ENCODE measurements at places on chromosomes 2 and 18.

- peak; percentile 55 for DNase-seq
Measured at GRCh38 chr2:84924173-84925106, 19.0 kb downstream of the TMSB10 start.

- no peak for DNase-seq
Measured at GRCh38 chr18:49368876-49369440, 91.5 kb downstream of the DYM start.

DNA sequence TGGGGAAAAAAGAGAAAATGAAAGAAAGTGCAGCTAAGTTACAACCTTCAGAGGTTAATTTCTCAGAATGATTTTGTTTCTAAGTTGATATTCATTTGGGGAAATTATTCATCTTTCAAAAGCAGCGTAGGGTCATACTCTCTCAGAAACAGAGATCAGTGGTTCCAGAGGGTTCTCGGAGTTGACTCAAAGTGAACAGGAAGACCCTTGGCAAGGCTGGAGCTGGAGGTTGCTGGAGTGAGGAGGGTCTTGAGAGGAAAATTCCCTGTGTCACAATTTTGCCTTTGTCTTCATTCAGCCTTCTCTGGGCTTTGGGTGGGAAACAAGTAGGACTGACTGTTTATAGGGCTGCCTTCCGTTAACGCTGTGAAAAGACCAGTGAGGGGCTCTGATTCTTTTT, 168.2 kb downstream of the ICOS start:
- no peak for DNase-seq

DNA sequence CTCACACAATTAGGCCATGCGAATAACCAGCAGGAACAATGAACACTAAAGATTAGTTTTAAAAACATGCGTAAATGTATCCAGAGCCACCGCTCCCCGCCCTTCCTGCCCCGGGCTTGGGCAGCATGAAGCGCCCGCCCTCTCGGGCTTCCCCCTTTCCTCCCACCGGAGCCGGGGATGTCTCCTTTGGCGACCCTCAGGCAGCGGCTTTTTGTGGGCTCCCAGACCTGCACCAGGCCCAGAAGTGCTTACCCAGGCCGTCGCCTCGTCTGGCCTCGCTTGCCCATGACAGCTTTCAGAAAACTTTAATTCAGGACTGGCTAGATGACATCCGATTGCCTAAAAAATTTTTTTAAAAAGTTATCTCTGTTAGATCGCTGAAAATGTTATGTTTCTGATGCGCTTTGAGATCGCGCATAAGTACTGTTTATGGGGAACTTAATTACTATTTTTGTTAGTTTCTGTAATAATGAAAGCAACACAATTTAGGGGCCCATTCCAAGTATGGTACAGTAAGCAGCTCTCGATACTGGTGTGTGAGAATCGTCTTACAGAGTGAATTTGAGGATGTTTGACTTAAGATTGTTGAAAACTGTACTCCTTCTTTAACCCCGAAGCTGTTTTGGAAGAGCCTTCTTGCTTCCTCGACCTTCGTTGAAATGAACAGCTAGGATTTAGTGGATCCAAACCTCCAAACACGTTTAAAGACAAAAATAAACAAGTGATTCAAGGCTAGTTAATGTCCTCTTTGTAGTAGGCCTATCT, 1.1 kb downstream of the MAP3K20 start:
- no peak for DNase-seq

DNA sequence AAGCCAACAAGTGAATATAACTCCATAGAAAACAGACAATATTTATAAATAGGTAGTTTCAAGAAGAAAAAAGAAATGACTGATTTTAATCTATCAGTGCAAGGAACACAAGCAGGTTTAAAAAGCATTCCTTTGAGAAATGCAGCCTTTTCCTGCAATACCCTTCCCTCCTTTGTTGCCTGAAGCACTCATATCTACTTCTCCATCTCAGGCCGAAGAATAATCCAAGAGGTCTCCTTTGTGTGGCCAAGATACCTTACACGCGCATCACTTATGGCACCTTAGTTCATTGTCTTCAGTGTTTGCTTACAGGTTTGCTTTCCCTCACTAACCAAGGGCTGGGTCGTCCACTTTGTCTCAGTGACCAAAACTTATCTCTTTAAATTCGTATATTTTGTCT, 93.0 kb downstream of the MAIP1 start:
- no peak for DNase-seq

GRCh38 chr2:10650761-10651160, 39.0 kb downstream of the NOL10 start:
- DNase-seq: no peak

DNA sequence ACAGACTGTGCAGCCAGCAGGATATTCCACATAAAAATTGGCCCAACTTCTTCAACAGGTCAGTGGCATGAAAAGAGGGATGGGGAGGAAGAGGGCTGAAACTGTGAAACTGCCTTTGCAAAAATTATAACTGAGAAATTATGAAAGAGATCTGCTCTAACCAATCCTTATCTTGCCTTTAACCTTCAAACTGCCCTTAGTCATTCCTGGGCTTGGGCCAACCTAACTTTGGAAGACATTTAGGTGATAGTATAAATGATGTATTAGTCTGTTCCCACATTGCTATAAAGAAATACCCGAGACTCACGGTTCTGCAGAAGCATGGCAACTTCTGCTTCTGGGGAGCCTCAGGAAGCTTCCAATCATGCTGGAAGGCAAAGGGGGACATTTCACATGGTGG, 74.5 kb downstream of the RPL31 start:
- DNase-seq: no peak

DNA sequence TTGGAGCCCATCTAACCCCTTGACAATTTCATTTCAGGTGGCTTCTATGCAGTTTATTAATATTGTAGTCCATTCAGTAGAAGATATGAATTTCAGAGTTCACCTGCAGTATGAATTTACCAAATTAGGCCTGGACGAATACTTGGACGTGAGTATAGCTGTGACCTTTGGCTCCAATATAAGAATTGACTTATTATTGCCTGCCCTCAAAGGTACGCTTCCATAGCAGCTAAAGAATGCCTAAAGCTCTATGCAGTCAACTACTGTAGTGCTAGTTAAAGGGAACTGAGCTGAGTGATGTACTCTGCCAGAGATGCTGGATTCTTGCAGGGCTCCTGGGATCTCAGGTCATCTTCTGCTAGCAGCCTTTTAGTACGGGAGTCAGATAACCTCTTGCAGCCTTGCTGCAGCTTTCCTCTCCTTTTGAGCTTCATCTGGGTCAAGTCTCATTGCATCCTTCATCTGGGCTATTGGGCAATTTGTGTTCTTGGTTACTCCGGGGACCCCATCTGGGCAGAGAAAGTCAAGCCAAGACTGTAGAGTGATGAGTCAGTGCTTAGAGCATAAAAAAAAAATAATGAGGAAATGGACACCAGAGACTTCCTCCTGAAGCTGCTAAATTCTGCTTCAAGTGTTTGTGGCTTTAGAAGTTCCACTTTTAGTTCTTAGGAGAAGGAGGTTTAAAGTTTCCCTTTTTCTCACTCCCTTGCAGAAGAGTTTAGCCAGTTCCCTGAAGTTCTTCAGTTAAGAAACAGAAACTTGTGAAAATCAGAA, 105.6 kb downstream of the PRPF40A start:
- peak; percentile 6 for DNase-seq

Data from CD4-positive, alpha-beta T cell treated with Interleukin-1 beta for 1 hour (primary cell).